ENCODE measurements at places on chromosomes 13 and 19. TPM values are rescaled to one million over a fixed set of nuclear protein-coding genes. Genes with fewer than 3 reads are reported as not detected.

The RASAL3 gene
- total RNA-seq, result not detected

The CD79A gene
- total RNA-seq, result not detected

The FFAR1 gene
- not detected for total RNA-seq

The CACNA1A gene
- total RNA-seq, result 8.5 TPM

The ATP4B gene
- total RNA-seq, result not detected

The RDH13 gene
- total RNA-seq, result 6.4 TPM

The NUCB1 gene
- total RNA-seq, result 401 TPM

The LPAR6 gene
- 8.1 TPM for total RNA-seq

The PLPPR3 gene
- 0.32 TPM for total RNA-seq

The CPT1C gene
- total RNA-seq, result 16.6 TPM

The PRODH2 gene
- not detected for total RNA-seq

The DAND5 gene
- not detected for total RNA-seq

The VSTM2B gene
- total RNA-seq, result not detected

The RLN3 gene
- total RNA-seq, result not detected

The GPR18 gene
- not detected for total RNA-seq

The VSTM1 gene
- not detected for total RNA-seq

The CRB3 gene
- total RNA-seq, result not detected

The YJEFN3 gene
- total RNA-seq, result 0.25 TPM

The LILRA5 gene
- not detected for total RNA-seq

The SLC8A2 gene
- total RNA-seq, result 0.38 TPM

The ACTN4 gene
- total RNA-seq, result 467 TPM

The CERS1 gene
- 0.54 TPM for total RNA-seq

The FAM83E gene
- not detected for total RNA-seq

The OR7D2 gene
- not detected for total RNA-seq

Measured in GM23248 (cell line).